ENCODE measurements at places on chromosomes 12 and 14. TPM values are rescaled to one million over a fixed set of nuclear protein-coding genes. Genes with fewer than 3 reads are reported as not detected.

Gene ANKS1B
- not detected for total RNA-seq

DNA sequence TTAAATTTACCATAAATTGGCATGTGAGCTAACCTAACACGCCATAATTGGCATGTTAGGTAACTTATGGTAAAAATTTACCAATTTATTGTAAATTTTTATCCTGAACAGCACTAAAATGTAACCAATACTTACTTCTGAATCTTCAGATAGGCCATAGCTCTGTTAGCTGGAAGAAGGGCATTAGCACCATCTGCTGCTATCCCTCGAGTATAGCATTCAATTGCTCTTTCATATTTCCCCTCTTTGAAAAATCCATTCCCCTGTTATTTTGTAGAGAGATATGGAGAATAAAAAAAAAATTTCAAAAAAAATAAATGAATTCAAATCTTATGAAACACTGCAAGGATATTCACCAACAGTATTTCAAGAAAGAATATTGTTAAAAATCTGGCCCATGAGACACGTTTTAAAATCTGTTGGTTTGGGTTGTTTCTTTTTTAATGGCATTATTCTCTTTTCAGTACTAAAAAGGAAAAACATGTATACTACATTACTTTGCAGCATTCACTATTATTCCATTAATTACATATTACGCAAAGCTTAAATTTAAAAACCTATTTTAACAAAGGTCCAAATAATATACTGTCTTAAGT is 19.1 kb downstream of the RPAP3 start:
- peak; percentile 67 for DNase-seq

Gene TEX52
- total RNA-seq, result not detected

Gene AKAP6
- total RNA-seq, result 0.80 TPM

Gene MMP14
- total RNA-seq, result 1.2 TPM

- DNase-seq, result no peak
Observed at GRCh38 chr12:48794870-48795269, 6.0 kb upstream of the ADCY6 start.

DNA sequence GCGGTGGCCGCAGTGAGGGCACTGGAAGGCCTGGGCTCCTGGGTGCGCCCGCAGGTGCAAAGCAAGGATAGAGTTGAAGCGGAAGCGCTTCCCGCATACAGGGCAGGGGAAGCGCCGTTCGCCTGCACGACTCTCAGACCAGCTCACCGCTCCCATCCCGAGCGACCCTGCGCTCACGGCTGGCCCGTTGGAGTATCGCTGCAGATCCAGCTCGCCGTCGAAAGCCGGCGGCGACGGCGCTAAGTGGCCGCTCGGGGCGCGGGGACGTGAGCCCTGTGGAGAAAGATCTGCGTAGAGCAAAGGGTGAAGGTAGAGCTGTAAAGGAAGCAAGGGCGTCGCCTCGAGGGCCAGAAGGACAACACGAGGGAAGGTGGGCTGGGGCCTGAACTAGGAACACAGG is 5.4 kb downstream of the ZNF219 start:
- no peak for DNase-seq

Gene GPR162
- 0.68 TPM for total RNA-seq

Gene DACT1
- total RNA-seq, result 0.33 TPM

Gene RD3L
- not detected for total RNA-seq

DNA sequence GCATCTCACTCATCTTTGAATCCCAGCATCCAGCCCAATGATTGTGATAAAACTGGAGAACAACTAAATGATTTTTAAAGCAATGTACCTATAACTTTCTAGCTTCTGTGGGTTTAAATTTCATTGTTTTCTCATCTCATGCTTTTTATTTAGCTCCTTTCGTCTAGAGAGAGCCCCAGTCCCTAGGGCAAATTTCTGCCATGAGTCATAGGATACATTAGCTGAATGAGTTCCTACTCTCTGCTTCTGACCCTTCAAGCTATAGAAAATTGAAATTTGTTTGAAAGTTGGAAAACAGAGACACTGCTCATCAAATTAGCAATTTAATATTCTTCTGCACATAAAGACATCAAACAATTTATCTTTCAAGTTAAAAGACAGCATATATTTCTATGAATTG is 113.9 kb downstream of the KIF21A start:
- no peak for DNase-seq

DNA sequence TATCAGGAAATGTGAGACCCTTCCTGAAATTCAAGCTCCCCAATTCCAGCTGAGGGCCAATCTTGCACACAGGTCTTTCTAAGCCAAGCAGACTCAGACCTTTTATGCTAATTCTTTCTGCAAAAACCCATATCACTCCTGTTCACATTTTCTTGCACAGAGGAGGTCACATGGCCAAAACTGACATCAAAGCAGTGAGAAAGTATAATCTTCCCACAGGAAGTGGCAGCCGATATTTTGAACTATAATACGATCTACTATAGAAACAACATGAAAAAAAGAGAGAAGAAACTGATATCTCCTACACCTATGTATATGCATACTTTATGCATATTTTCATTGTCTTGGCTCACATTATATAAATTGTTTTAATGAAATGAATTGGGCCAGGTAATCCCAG is 132.9 kb upstream of the SSTR1 start:
- DNase-seq, result no peak

DNA sequence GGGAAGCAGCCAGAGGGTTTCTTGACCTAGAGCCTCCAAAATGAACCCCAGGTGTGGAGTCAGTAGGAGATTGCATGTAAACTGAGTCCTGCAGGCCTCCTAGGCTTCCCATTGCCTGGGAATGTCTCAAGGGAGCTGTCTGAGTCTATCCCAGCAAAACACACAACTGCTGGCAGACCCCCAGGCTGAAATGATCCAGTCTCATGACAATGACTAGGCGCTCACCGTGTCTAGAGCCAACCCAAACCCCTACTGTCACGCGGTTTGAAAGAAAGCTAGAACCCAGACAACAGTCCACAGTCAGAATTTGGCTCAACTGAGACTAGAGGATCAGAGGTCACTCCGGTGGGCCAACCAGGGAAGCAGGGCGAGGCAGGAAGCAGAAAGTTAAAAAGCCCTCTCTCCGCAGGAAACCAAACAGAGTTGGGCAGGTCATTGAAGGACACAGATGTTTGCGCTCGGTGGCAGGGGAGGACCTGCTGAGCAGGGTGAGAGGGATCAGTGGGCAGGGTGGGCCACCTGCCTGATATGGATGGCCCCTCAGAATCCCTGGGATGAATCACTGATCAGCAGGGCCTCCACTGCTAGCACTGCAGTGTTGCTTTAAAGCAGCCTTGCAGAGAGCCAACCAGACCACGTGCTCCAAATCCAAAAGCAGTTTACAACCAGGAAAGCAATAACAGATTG is 23.8 kb downstream of the ACTN1 start:
- no peak for DNase-seq

GRCh38 chr12:41473441-41473840 is 285.3 kb downstream of the PDZRN4 start:
- no peak for DNase-seq

- DNase-seq, result peak; percentile 6
Observed at GRCh38 chr12:109768901-109769670, 55.5 kb downstream of the FAM222A start.

Gene CCDC196
- not detected for total RNA-seq

DNA sequence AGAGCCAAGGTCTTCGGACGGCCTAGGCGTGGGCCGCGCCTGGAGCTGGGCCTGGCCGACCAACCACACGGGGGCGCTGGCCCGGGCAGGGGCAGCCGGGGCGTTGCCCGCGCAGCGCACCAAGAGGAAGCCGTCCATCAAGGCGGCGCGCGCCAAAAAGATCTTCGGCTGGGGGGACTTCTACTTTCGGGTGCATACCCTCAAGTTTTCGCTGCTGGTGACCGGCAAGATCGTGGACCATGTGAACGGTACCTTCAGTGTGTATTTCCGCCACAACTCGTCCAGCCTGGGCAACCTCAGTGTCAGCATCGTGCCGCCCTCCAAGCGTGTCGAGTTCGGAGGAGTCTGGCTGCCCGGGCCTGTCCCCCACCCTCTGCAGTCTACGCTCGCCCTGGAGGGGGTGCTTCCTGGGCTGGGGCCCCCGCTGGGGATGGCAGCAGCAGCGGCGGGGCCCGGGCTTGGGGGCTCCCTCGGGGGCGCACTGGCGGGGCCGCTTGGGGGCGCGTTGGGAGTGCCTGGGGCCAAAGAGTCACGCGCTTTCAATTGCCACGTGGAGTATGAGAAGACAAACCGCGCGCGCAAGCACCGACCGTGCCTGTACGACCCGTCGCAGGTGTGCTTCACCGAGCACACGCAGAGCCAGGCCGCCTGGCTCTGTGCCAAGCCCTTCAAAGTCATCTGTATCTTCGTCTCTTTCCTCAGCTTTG is 4.4 kb upstream of the SHMT2 start:
- peak; percentile 90 for DNase-seq

- DNase-seq, result no peak
Observed at GRCh38 chr12:132866251-132866828, 21.1 kb downstream of the CHFR start.

DNA sequence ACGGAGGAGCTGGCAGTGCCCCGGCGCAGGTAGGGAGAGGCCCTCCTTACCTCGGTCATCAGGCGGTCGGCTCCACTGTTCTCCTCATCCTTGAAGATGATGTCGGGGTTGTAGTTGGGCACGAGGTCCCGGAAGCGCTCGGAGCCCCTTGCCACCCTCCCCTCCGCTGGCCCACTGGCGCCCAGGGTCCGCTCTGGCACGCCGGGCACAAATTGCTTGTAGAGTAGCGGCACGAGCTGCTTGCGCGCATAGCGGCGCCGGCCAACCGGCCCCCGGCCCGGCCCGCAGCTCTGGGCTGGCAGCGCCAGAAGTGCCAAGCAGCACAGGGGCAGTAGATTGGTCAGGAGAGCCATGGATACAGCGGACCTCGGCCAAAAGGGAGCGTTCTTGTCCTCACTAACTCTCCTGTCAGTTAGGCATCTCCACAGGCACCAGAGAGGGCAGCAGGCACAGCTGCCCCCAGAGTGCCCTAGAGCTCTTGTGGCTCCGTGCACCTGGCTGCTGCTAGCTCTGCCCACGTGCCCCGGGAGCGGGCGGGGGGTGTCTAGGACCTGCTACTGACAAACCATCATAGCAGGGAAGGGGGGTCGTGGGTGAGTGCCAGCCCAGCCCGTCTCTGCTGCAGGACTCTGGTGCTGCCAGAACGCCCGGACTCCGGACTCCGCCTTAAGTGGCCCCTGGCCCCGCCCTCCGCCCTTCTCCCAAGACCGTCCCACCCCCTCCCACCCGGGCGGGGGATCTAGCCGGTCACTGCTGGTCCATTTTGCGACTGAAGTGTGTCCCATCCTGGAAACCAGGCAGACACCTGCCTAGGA is at the start of gene DHH:
DHH (minus strand) TSS at position 642 of the 815 bp plus-strand sequence; CDS start at position 353, 289 bp downstream.
- peak; percentile 28 for DNase-seq

- DNase-seq, result no peak
Observed at GRCh38 chr12:51951843-51952722, 584 bp downstream of the ACVR1B start.

DNA sequence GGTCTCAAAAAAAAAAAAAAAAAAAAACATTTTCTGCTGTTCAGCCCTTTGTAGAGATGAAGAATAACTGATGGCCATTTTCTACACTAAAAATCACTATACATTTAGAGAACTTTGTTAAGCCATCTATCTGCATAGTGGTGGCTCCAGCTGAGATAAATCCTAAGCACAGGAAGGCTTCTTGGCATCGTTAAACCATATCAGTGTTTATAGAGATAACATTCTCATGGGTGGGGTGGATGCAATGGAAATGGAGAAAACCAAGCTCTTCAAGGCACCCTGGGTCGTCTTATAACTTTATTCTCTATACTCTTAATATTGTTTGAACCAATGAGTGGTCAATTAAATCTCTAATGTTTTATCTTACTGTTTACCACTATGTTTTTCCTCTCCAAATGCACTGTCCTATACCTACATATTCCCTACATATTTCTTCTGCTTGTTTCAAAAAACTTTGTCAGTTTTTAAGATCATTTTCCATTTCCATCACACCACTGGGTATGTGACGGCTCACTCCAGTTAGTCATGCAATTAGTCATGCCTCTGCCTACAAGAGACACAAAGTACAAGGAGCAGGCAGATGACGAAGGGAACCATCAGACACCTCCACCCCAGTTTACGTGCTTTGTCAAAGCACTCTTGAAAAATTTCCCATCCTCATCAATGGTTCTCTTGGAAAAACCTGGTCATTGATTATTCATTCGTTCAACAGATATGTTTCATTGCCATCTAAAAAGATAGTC is 119.3 kb upstream of the OVCH1 start:
- no peak for DNase-seq

DNA sequence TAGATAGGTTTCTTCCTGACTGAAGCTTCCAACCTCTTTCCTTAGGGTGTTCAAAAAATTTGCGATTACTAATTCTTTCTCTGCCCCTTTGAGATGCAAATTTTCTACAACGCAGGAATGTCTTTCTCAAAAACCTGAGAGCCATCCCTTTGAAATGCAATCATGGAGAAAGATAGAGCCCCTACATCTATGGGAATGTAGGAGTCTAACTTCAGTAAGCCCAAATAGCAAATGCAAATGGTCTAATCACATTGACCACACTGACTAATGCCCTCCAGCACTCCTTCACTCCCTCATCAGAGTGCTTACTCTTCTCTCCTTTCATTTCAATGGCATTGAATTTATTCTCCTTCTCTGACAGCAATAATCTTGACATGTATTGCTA is 107.1 kb downstream of the SLC6A15 start:
- DNase-seq, result no peak

Gene NELL2
- total RNA-seq, result 15.3 TPM

DNA sequence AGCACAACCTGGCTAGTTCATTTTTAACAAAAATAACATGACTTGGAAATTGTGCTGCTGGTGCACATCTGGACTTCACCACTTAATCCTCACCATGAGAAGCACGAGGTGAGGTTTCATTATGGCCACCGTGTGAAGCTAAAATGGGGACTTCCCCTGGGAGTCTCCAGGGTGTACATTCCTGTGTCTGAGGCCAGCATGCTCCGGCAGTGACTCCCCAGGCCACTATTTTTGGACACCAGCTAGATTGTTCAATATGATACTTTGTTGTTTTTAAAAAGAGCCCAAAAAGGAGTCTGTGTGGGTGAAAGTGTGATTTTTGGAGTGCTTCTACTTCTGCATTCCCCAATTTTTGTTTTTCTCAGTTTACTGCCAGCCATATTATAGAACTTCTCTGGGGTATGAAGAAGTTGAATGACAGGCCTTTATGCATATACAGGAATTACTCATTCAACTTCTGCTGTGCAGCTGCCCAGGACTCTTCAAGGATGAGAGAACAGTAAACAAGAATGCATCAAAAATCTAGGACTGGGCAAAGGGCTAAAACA is 16.9 kb upstream of the AICDA start:
- no peak for DNase-seq
